ENCODE measurements at places on chromosomes 1 and 21. TPM values are rescaled to one million over a fixed set of nuclear protein-coding genes. Genes with fewer than 3 reads are reported as not detected.

The S100A3 gene
- 4.2 TPM for total RNA-seq

The KIRREL1 gene
- 20.0 TPM for total RNA-seq

The UTS2 gene
- total RNA-seq: 3.0 TPM

The LAMC2 gene
- total RNA-seq: 22.2 TPM

The ISG15 gene
- total RNA-seq: 140 TPM

The SFPQ gene
- 327 TPM for total RNA-seq

The CAPN8 gene
- total RNA-seq: 0.54 TPM

The AMY2A gene
- 0.42 TPM for total RNA-seq

Measured in HCT116 (cell line).